ENCODE measurements at places on chromosomes 12 and 14. TPM values are rescaled to one million over a fixed set of nuclear protein-coding genes. Genes with fewer than 3 reads are reported as not detected.
A peak's percentile ranks its signal among the peaks of the same experiment; 100 is the strongest.

DNA sequence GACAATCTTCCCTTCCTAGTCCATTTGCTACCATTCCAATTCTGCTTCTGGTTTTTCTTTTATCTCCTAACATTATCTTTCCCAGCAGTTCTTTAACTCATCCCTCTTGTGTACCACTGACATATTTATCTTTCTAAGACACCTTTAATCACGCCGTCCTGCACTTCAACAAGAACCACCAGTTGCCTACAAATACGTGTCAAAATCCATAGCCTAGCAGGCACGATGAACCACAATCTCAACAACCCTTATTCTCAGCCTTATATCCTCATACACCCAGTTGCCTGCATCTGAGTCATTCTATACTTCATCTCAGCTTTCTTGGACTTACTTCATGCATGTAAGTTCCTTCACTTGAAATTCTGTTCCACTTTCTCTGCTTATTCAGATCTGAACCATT lies 16.4 kb upstream of the ST8SIA1 start:
- H3K27me3 ChIP-seq, result no peaks in the 10 kb centered on the region
- DNase-seq, result no peak
- no peaks in the 10 kb centered on the region for H3K36me3 ChIP-seq
- no peaks in the 10 kb centered on the region for H3K4me1 ChIP-seq

- no peaks in the 10 kb centered on the region for H3K36me3 ChIP-seq
- no peaks in the 10 kb centered on the region for H3K4me1 ChIP-seq
- no peak overlapping the region for H3K27ac ChIP-seq
- DNase-seq, result no peak
- no peaks in the 10 kb centered on the region for H3K27me3 ChIP-seq
- no peak overlapping the region for H3K4me3 ChIP-seq
These were observed 9.0 kb downstream of the RDH16 start for GRCh38 chr12:56948457-56948777.

GRCh38 chr14:71716041-71716772 lies 216.0 kb upstream of the RGS6 start:
- peak overlapping the region; percentile 55 for H3K27ac ChIP-seq
- H3K4me3 ChIP-seq, result no peak overlapping the region
- H3K36me3 ChIP-seq, result no peaks in the 10 kb centered on the region
- H3K4me1 ChIP-seq, result peaks cover 54% of the 10 kb centered on the region
- H3K27me3 ChIP-seq, result no peaks in the 10 kb centered on the region

DNA sequence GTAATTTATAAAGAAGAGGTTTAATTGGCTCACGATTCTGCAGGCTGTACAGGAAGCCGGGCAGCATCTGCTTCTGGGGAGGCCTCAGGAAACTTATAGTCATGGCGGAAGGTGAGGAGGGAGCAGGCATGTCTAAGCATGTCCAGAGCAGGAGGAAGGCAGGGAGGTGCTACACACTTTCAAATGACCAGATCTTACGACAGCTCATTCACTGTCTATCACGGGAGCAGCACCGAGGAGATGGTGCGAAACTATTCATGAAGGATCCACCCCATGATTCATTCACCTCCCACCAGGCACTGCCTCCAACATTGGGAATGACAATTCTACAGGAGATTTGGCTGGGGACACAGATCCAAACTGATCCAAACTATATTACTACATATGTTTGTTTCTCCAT lies 10.0 kb downstream of the SFSWAP start:
- DNase-seq, result peak; percentile 19
- H3K4me3 ChIP-seq, result no peak overlapping the region
- peak overlapping the region; percentile 39 for H3K27ac ChIP-seq
- peaks cover 53% of the 10 kb centered on the region for H3K36me3 ChIP-seq

- peak overlapping the region; percentile 99 for H3K4me3 ChIP-seq
- peak; percentile 88 for DNase-seq
- peaks cover 35% of the 10 kb centered on the region for H3K4me1 ChIP-seq
- no peaks in the 10 kb centered on the region for H3K27me3 ChIP-seq
These were observed 1.2 kb downstream of the RPLP0 start for GRCh38 chr12:120199595-120200306.

DNA sequence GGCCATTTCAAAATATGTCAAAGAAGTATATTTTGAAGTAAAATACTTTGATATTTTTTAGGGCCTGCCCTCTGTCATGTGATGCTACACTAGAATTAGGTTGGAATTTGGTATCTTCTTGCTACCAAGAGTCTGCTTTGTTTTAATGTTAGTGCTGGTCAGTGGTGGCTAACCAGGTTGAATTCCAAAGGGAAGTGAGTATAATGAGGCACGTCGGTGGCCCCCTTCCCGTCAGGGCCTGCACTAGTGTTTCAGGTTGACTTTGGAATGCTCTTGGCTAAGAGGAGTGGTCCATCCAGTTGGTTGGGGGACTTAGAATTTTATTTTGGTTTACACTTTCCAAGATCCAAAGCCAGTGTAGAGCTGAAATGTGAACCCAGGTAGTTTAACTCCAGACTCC lies 185.4 kb downstream of the NOVA1 start:
- no peak for DNase-seq
- H3K36me3 ChIP-seq, result no peaks in the 10 kb centered on the region
- no peaks in the 10 kb centered on the region for H3K4me1 ChIP-seq
- no peak overlapping the region for H3K4me3 ChIP-seq

GRCh38 chr12:11927286-11927935 lies 143.3 kb upstream of the BCL2L14 start:
- no peak overlapping the region for H3K4me3 ChIP-seq
- H3K36me3 ChIP-seq, result no peaks in the 10 kb centered on the region
- no peaks in the 10 kb centered on the region for H3K4me1 ChIP-seq
- peak; percentile 41 for DNase-seq
- H3K27ac ChIP-seq, result no peak overlapping the region

GRCh38 chr14:38705220-38705619 lies 397.8 kb downstream of the SEC23A start:
- no peak for DNase-seq
- H3K36me3 ChIP-seq, result no peaks in the 10 kb centered on the region
- no peak overlapping the region for H3K4me3 ChIP-seq

DNA sequence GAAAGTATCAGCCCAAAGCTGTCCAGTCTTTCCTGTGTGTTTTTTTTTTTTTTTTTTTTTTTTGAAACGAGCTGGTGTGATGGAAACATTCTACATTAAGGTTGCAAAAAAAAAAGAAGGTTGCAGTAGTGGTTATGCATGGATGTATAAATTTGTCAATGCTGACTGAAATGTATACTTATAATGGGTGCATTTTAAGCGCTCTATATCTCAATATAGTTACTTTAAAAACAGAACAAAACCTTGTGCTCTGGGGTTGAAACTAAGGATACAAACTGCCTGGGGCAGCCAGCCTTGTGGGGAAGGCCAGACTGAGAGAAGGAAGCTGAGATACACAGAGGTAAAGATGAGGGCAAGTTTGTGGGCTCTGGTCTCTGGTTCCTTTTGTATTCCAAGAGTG lies 87.3 kb upstream of the RMST start:
- H3K27me3 ChIP-seq, result no peaks in the 10 kb centered on the region
- DNase-seq, result no peak
- H3K4me3 ChIP-seq, result no peak overlapping the region
- H3K27ac ChIP-seq, result no peak overlapping the region
- no peaks in the 10 kb centered on the region for H3K4me1 ChIP-seq

DNA sequence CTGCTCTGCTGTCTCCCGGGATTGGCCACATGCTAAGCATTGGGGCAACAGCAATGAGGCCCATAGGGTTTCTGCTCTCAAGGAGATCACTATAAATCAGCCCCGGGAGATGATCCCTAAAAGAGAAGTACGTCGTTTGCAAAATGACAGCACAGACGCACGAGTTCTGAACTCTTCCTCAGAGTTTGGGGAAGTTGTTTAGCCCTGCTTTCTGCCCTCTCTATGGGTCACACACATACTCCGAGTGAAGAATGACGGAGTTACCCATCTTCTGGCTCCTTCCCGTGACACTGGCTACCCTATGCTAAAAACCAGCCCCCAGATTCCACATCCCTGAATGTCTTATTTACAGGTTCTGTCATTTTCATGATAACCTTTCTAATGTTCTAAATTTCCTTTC lies 258.0 kb upstream of the PLEKHG7 start:
- no peaks in the 10 kb centered on the region for H3K36me3 ChIP-seq
- no peak overlapping the region for H3K27ac ChIP-seq
- no peak for DNase-seq
- H3K4me3 ChIP-seq, result no peak overlapping the region
- no peaks in the 10 kb centered on the region for H3K4me1 ChIP-seq

DNA sequence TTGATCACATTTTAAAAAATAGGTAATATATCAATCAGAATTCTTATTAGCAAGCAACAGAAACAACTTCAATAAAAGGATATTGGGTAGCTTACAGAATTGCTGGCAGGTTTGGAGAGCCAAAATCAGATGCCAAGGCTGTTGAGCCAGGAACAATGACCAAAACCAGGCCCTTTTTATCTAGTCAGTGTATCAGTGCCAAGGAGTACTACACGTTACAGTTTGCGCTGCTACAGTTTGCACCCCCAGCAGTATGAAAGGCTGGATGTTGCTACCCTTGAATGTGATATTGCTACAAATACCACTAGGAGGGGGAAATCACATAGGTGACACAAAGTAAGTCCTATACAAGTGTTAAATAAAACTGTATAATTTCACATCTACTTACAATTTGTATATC lies 19.3 kb downstream of the CGRRF1 start:
- DNase-seq, result no peak
- no peaks in the 10 kb centered on the region for H3K27me3 ChIP-seq
- H3K4me1 ChIP-seq, result no peaks in the 10 kb centered on the region
- no peak overlapping the region for H3K4me3 ChIP-seq
- H3K27ac ChIP-seq, result no peak overlapping the region

DNA sequence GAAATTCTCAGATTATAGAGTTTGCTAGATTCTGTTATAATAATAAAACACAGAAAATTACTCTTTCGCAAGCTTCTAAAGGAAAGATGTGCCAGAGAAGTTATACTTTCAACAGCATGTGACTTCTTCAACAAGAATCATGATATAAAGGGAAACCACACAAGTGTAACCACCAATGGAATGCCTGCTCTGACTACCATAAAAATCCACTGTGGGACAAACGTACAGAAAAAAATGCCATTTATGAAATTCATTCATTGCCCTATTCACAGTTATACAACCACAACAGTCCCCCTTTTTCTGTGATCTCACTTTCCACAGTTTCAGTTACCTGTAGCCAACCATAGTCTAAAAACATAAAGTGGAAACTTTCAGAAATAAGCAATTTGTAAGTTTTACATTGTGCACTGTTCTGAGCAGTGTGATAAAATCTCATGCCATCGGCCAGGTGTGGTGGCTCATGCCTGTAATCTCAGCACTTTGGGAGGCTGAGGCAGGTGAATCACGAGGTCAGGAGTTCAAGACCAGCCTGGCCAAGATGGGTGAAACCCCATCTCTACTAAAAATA lies 3.2 kb downstream of the CATSPERB start:
- no peaks in the 10 kb centered on the region for H3K27me3 ChIP-seq
- H3K4me1 ChIP-seq, result no peaks in the 10 kb centered on the region
- no peaks in the 10 kb centered on the region for H3K36me3 ChIP-seq

DNA sequence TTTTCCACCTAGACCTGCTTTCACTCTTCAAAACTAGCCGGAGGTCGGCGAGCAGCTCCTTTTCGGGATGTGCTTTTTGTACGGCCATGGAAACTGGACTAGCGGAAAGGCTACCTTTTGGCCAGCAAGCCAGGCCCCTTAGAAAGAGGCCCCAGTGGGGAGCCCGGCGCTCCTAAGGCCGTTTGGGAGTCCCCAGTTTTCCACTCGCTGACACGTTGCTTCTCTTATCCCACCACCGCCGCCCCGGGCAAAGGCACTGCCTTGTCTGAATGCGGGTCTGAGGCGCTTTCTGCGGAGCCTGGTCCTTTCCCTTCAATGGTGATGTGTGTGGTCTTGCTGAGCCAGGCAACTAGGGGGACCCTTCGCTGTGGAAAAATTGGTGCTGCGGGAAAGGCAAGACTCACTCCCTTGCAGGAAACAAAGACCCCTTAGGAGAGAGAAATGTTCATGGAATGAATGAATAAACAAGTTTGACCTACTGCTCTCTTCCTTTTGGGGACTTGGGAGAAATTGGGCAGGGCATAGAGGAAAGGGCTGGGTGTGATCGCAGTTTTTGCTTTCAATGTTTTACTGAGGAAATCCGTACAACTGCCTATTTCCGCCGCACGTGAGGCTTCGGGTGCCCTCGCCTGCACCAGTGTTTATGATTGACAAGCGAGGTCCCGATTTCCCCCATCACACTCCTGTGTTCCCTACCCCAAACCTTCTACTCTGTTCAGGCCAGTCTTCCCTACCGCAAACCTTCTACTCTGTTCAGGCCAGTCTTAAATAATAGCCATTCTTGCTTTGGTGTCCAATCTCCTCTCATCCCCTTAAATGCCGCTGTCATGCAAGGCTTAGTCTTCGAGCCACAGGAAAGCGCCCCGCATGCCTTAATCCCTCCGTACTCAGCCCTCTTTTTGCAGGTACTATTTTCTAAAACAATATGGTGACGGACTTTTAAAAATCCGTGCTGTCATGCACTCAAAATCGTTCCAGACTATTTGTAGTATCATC lies 1.0 kb upstream of the SLC38A2 start:
- no peaks in the 10 kb centered on the region for H3K27me3 ChIP-seq
- peaks cover 21% of the 10 kb centered on the region for H3K4me1 ChIP-seq
- peak overlapping the region; percentile 96 for H3K4me3 ChIP-seq
- DNase-seq, result no peak

GRCh38 chr14:36450550-36450949 lies 69.5 kb downstream of the NKX2-1 start:
- H3K27ac ChIP-seq, result no peak overlapping the region
- no peak for DNase-seq
- H3K4me1 ChIP-seq, result no peaks in the 10 kb centered on the region
- no peak overlapping the region for H3K4me3 ChIP-seq

DDX24 gene
- 206 TPM for total RNA-seq

HDAC7 gene
- 76.3 TPM for total RNA-seq

GALNT6 gene
- 13.8 TPM for total RNA-seq

RD3L gene
- not detected for total RNA-seq

KRT78 gene
- total RNA-seq, result not detected
